Sigmoid colon (tissue), 7 donors: ENCODE measurements at places on chromosomes 5 and 9.

DNA sequence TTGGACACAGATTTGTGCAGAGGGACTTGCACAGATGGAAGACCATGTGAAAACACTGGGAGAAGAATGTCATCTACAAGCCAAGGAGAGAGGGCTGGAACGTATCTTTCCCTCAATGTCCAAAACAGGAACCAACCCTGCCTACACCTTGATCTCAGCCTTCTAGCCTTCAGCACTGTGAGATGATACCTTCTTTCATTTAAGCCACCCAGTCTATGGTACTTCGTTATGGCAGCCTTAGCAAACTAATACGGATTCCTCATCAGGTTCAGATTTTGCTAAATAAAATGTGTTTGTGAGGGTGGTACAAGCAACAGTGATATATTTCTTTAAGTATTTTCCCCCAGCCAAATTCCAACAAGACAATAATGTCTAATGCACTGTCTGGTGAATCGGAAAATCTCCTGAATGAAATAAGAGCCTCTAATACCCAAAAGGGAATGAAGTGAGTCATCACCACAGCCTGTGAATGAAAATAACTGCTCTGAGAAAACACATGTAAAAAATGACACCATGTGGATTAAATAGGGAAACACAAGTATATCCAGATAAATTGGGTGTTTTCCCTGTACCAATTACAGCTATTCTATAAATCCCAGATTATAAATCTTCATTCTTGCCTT lies 182.8 kb upstream of the TARS1 start:
- no peak overlapping the region for H3K4me3 ChIP-seq
- H3K36me3 ChIP-seq: no peaks in the 10 kb centered on the region
- no peak for DNase-seq
- H3K27me3 ChIP-seq: no peaks in the 10 kb centered on the region

DNA sequence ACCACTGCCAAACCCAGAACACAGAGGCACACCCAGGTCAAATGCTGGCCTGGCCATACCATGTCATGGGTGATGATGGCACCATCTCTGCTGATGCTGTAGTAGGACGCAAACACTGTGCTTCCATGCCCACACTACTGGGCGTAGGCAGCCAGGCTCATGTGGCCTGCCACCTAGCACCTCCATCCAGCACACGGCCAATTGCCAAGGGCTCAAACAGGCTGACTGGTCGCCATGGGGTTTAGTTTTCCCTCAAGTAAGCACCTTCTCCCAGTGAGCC lies 39.4 kb downstream of the BICD2 start:
- no peak overlapping the region for H3K4me3 ChIP-seq
- no peaks in the 10 kb centered on the region for H3K27me3 ChIP-seq
- H3K36me3 ChIP-seq: peaks cover 59% of the 10 kb centered on the region
- DNase-seq: no peak
- H3K27ac ChIP-seq: no peak overlapping the region
- no peaks in the 10 kb centered on the region for H3K4me1 ChIP-seq

- no peak overlapping the region for H3K27ac ChIP-seq
- no peak for DNase-seq
- H3K27me3 ChIP-seq: no peaks in the 10 kb centered on the region
- no peaks in the 10 kb centered on the region for H3K36me3 ChIP-seq
- no peak overlapping the region for H3K4me3 ChIP-seq
These were observed 90.8 kb downstream of the PLPPR1 start for GRCh38 chr9:101119206-101119819.

- no peak overlapping the region for H3K4me3 ChIP-seq
- H3K27ac ChIP-seq: no peak overlapping the region
- no peak for DNase-seq
- no peaks in the 10 kb centered on the region for H3K4me1 ChIP-seq
- no peaks in the 10 kb centered on the region for H3K27me3 ChIP-seq
- H3K36me3 ChIP-seq: no peaks in the 10 kb centered on the region
These were observed 216.0 kb downstream of the KDM4C start for GRCh38 chr9:6973762-6974161.

GRCh38 chr5:25285136-25285535 lies 640.4 kb upstream of the CDH10 start:
- H3K27ac ChIP-seq: no peak overlapping the region
- H3K36me3 ChIP-seq: no peaks in the 10 kb centered on the region
- DNase-seq: no peak
- no peaks in the 10 kb centered on the region for H3K27me3 ChIP-seq
- no peaks in the 10 kb centered on the region for H3K4me1 ChIP-seq

- H3K36me3 ChIP-seq: peaks cover 11% of the 10 kb centered on the region
- no peak overlapping the region for H3K27ac ChIP-seq
- no peak for DNase-seq
- H3K4me3 ChIP-seq: no peak overlapping the region
These were observed 13.0 kb downstream of the SMIM3 start for GRCh38 chr5:150791536-150791935.

DNA sequence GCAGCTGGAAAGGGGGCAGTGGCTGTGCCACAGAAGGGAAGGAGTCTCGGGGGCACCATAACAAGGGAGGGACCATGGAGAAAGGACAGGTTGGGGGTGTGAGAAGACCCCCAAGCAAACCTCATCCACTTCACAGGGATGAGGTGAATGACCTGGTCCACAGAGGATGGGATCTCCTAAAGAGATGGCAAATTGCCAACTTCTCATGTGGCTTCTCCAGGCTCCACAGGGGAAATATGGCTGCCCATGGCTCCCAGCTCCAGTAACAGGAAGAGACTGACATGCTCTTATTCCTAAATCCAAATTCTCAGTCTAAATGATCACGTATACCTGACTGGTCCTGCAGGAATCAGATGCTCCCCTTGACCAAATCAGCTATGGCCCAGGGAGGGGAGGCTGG lies 340.4 kb downstream of the SPOCK1 start:
- H3K27ac ChIP-seq: no peak overlapping the region
- H3K4me3 ChIP-seq: no peak overlapping the region
- no peak for DNase-seq
- no peaks in the 10 kb centered on the region for H3K27me3 ChIP-seq
- no peaks in the 10 kb centered on the region for H3K4me1 ChIP-seq
- H3K36me3 ChIP-seq: no peaks in the 10 kb centered on the region
